ENCODE measurements at places on chromosomes 7 and 10. TPM values are rescaled to one million over a fixed set of nuclear protein-coding genes. Genes with fewer than 3 reads are reported as not detected.

GRCh38 chr10:71316056-71316785, 2.8 kb upstream of the SLC29A3 start:
- no peak for DNase-seq
- no peaks in the 10 kb centered on the region for H3K36me3 ChIP-seq
- H3K4me1 ChIP-seq, result no peaks in the 10 kb centered on the region
- no peak overlapping the region for H3K27ac ChIP-seq
- H3K4me3 ChIP-seq, result no peak overlapping the region

DNA sequence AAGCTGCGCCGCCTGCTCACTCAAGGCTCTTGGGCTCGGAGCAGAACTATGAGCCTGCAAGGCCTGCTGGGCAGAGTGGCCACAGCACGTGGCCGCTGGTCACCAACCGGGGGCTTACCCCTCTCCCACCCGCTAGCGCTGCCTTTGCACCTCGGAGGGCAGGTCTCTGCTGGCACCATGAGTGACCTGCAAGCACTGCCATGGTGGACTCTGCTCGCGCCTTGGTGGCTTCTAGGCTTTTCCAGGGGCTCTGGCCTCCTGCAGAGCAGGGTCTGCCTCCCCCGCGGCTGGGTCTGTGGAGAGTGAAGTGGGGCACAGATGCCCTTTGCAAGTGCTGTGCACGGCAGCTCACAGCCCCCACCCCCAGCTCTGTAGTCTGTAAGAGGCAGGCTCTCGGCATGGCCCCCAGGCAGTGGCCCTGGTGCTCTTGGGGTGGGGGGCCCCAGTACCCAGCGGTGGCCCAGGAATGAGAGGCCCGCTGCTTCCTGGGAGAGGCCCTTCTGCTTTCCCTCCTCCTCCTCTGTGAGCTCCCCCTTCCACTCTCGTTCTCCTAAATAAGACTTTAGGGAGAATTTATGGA, 119.6 kb downstream of the INPP5A start:
- no peak for DNase-seq
- peaks cover 55% of the 10 kb centered on the region for H3K36me3 ChIP-seq
- H3K4me1 ChIP-seq, result no peaks in the 10 kb centered on the region
- no peak overlapping the region for H3K27ac ChIP-seq
- no peak overlapping the region for H3K4me3 ChIP-seq

DNA sequence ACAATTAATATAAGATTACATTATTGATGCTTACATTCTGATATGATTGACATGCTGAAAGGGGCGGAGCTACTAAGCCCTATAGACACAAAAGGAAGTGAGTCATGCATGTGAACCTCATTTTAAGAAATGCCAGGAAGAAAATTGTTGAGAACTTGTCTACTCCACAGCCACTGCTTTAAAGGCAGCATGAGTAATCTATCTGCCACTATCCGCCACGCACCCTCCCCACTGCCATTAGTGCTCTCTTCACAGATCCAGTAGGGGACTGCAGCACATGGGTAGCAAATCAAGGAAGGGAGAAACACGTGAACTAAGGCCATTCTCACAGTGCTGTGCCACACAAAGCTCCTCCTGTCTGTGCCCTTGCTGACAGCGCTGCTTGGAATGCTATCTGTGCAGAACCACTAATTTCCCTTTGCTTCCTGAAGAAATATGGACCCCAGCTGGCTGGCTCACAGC, 524.8 kb downstream of the GRM8 start:
- no peaks in the 10 kb centered on the region for H3K4me1 ChIP-seq
- H3K27ac ChIP-seq, result no peak overlapping the region
- no peaks in the 10 kb centered on the region for H3K27me3 ChIP-seq
- DNase-seq, result no peak

NAT16 gene
- polyA plus RNA-seq, result 0.10 TPM

DNA sequence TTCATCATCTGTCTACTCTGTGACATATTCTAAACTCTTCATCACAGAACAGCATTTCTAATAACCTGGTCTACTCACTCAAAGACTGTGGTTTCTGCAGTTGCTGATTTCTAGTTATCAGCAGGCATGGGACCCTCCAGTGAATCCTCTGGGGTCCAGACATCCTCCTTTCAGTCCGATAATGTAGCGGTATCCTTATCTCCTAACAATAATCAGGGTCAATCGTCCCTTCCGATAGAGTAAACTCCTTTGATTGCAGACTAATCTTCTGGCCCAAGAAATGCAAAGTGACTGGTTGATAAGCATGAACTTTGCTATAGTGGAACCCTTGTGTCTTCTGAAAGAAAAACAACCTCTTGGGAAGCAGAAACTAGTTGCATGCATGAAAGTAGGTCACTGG, 1209.8 kb upstream of the CELF2 start:
- no peak for DNase-seq
- H3K4me1 ChIP-seq, result peaks cover 3% of the 10 kb centered on the region
- H3K27ac ChIP-seq, result no peak overlapping the region
- H3K27me3 ChIP-seq, result no peaks in the 10 kb centered on the region
- no peaks in the 10 kb centered on the region for H3K36me3 ChIP-seq
- H3K4me3 ChIP-seq, result no peak overlapping the region
